ENCODE measurements at places on chromosomes 12 and 14.

GRCh38 chr12:5716201-5716600, 228.9 kb downstream of the ANO2 start:
- DNase-seq, result no peak

- DNase-seq, result no peak
These were observed 24.4 kb upstream of the HSP90B1 start for GRCh38 chr12:103905730-103906349.

- DNase-seq, result no peak
These were observed 42.1 kb downstream of the DAO start for GRCh38 chr12:108921946-108922345.

GRCh38 chr12:14317362-14318146, 47.9 kb upstream of the ATF7IP start:
- DNase-seq, result no peak

- DNase-seq, result no peak
These were observed 234.8 kb downstream of the ZFP36L1 start for GRCh38 chr14:68558096-68558495.
